ENCODE measurements at places on chromosomes 12 and 14. TPM values are rescaled to one million over a fixed set of nuclear protein-coding genes. Genes with fewer than 3 reads are reported as not detected.

Gene RERG
- 1.6 TPM for total RNA-seq

Gene FSCB
- not detected for total RNA-seq

Gene OR4E2
- not detected for total RNA-seq

Gene COX8C
- not detected for total RNA-seq

Gene IRAK3
- total RNA-seq, result 3.0 TPM

Gene GNB3
- total RNA-seq, result 0.38 TPM

Gene VPS29
- total RNA-seq, result 93.7 TPM

DNA sequence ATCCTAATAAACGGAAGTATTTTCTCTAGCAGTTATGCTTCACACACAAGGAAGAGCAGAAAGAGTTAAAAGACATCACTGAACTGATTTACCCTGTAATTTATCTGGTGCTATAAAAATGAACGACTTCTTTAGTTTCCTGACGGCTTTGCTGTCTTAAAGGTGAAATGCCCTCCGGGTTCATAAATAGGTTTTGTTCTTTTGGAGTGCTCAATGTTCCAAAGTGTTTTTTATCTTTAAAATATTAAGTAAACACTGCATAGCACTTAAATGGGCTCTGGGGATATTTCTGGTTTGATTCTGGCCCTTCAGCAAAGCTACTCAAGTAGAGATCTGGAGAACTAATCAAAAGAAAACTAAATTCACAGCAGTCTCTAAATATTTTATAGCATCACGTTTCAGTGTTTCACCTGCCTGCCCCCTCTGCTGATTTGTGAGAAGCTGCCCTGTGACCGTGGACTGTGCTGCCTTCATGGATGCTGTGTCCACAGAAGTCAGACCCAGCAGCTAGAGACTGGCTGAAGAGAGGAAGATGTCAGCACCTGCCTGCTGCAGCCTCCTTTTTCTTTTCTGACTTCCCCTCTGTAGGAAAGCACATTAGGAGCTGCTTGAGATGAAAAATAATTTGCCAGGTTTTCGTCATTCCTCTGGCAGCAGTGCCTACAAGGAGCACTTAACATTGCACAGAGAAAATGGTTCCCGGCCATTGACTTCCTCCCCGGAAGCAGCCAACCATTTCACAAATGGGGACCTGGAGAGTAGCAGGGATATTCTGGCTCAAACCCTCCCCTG lies 205.1 kb upstream of the FSCB start:
- DNase-seq, result no peak

DNA sequence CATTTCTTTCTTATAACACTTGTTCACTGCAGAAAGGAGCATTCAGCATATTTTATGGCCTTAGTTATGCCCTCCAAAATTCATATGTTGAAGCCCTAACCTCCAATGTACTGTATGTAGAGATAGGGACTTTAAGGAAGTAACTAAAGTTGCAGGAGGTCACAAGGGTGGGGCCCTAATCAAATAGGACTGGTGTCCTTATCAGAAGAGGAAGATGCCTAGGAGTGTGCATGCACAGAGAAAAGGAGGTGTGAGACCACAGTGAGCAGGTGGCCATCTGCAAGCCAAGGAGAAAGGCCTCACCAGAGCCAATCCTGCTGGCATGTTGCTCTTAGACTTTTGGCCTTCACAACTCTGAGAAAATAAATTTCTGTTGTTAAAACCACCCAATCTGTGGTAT lies 12.9 kb upstream of the E2F7 start:
- no peak for DNase-seq

- DNase-seq, result no peak
Observed at GRCh38 chr14:101501341-101501740, 60.0 kb upstream of the DIO3 start.

DNA sequence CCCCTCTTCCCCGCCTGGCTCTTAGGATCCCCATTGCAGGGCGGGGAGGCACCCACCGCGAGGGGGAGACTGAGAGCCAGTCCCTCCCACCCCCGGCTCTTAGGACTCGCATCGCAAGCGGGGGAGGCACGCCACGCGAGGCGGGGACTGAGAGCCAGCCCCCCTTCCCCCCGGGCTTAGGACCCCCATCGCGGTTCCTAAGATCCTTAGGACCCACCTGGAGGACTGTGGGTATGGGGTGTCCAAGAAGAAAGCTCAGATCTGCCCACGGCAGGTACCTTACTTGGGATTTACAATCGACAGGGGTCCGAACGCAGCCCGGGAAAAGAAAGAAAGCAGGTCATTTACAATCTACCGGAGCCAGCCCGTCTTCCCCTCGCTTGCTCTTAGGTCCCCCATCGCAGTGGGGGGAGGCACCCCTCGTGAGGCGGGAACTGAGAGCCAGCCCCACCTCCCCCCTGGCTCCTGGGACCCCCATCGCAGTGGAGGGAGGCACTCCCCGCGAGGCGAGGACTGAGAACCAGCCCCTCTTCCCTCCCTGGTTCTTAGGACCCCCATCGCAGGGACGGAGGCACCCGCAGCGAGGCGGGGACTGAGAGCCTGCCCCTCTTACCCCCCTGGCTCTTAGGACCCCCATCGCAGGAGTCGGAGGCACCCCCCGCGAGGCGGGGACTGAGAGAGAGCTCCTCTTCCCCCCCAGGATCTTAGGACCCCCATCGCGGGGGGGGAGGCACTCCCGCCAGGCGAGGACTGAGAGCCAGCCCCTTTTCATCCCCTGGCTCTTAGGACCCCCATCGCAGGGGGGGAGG lies 43.7 kb downstream of the DDX11 start:
- DNase-seq, result no peak

DNA sequence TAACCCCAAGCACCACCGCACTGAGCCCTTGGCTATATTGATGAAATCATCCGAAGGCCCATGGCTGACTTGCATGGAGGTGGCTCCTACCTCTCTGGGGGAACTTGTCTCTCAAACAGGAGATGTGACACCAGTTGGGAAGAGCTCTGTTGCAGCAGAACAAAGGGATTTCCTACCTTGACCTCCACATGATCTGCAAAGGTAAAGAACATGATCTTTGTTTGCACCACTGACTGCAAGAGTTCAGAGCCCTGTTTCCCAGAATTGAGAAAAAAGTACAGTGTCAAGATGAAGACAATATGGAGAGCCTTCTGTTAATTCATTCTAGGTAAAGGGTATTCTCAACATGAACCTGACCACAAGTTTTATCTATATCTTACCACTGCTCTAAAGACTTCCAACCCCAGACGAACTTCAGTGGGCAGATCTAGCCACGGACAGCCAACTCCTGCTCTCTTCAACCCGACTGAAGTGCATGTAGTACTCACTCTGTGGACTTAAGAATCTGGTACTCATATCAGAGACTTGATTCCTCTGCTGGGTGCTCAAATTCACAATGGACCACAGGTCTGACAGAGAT lies 32.1 kb downstream of the ZFYVE26 start:
- DNase-seq, result no peak

- no peak for DNase-seq
Observed at GRCh38 chr12:89700191-89700810, 8.3 kb downstream of the ATP2B1 start.

GRCh38 chr14:47207617-47208016 lies 467.8 kb downstream of the MDGA2 start:
- DNase-seq, result no peak

DNA sequence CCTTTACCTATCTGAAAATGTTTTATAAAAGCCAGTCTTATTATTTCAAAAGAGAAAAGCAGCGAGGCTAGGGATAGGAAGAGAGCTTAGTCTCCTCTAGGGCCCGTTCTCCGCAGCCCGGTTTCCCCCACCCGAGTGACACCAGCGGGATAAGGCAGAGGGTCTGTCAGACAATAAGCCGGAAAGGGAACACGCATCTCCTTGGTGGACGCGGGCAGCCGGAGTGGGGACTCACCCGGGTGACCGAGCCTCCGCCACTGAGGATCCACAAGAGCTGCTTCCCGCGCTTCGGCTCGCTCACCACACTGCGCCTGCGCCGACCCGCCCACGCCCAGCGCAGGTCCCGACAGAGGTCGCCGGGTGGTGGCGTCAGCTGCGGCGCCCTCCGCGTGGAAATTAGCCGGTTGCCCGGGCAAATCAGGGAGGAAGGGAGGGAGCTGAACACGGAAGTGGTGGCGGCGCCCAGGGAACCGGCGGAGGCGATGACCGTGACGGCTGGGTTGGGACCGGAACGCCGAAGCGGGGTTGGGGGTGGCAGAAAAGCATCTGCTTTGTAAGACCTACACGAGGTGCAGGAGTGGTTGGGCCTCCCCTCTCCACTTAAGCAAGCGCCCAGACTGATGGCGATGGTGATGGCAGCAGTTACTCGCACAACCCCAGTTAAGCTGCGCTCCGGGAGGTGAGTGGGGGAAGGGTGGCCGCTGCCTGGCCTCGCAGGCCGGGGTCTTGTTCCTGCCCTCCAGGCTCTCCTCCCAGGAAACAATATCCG lies at the start of the genes SOCS4 and WDHD1:
Gene SOCS4 (plus strand): TSS at position 444 of the 769 bp plus-strand sequence. CDS start 15,806 bp downstream, outside the sequence.
Gene WDHD1 (minus strand): TSS at position 307 of the 769 bp plus-strand sequence. CDS start 312 bp downstream, outside the sequence.
- DNase-seq, result peak; percentile 80

- DNase-seq, result no peak
Observed at GRCh38 chr12:92363295-92364146, 217.9 kb upstream of the BTG1 start.

- no peak for DNase-seq
Observed at GRCh38 chr12:70652451-70652850, 15.2 kb upstream of the PTPRB start.

DNA sequence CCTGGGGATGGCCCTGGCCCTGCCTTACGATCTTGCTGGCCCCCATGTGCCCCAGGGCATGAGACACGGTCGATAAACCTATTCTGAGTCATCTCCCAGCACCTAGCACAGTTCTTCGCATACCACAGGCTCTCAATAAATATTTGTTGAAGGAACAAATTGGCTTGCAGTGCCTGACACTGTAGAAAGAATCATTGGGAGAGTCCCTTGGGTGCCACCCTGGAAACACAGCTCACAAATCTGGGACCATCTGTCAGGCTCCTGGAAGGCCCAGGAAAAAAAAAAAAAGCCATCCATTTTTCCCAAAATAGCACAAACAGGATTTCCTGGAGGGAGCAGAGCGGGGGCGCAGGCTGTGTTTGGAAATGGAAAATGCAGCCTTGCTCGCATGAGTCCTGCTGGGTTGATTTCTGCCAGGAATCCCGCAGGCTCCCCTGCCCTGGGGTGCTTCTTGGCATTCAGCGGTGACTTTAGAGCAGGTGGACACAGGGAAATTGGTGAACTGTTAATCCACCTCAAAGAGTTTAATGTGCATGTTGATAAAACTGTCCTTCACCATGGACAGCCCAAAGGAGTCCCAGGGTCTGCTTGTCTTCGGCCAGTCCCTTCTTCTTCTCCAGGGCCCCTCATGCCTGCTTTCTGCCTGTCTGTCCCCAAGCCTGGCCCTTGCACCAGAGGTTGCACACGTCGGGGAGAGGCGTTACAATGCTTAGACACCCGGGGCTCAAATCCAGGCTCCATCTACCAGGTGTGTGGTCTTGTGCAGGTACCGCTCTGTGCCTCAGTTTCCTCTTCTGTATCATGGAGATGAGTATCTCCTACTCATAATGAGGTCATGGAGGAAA lies 106.1 kb upstream of the RFLNA start:
- DNase-seq, result peak; percentile 74

- DNase-seq, result no peak
Observed at GRCh38 chr12:131944601-131945251, 5.0 kb upstream of the EP400 start.

DNA sequence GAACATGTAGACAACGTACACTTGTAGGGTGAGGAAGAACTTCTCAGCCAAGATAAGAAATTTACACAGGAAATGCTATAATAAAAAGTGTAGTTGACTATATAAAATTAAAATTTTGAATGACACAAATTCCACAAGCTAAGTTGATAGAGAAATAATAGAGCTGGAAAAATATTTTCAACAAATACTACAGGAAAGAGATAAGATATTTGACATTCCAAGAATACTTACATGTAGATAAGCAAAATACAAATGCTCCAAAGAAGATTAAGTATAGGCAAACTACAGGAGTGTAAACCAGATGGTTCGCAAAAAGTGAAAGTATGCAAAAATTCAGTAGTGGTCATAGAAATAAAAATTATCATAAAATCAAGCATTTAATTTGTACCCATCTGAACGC lies 49.2 kb upstream of the ANP32D start:
- no peak for DNase-seq

GRCh38 chr12:25295361-25295760 lies 44.6 kb upstream of the KRAS start:
- DNase-seq, result no peak

GRCh38 chr12:44497044-44497443 lies 379.1 kb downstream of the NELL2 start:
- no peak for DNase-seq

DNA sequence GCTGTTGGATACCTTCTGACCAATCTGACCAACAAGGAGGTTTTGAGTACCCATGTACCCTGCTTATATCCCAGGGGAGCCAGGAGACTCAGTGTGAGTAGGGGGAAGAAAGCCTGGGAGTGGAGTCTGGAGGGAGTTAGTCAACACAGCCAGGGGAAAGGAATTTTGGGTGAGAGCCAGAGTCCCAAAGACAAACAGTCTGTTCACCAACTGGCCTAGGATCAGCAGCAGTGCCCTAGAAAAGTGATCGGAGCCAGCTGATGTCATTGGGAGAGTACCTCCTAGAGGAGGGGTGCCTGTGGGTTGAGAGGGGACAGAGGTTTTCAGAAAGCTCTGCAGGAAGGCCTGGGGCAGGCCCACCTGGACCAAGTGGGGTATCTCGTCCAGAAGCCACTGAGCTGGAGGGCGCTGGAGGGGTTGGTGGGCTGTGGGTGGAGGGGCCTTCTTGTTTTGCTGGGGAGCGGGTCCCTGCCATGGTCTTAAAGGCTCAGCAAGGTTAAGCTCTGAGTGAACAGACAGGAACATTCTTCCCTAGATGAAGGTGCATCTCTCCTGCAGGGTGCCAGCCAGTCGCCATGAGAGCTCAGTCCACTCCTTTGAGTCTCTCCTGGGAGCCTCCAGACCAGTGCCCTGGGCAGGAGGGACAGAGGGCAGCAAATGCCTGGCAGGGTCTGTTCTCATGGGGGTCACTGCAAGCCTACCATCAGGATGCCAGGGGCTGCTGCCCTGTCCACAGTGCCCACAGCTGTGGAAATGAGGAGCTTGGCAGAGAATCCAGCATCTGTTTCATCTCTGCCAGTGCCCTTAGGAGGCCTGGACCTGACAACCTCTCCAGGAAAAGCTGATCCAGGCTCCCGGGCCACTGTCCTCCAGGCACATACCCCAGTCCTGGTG lies 63.6 kb downstream of the CHGA start:
- no peak for DNase-seq

GRCh38 chr12:50745861-50746260 lies 18.0 kb upstream of the ATF1 start:
- no peak for DNase-seq

DNA sequence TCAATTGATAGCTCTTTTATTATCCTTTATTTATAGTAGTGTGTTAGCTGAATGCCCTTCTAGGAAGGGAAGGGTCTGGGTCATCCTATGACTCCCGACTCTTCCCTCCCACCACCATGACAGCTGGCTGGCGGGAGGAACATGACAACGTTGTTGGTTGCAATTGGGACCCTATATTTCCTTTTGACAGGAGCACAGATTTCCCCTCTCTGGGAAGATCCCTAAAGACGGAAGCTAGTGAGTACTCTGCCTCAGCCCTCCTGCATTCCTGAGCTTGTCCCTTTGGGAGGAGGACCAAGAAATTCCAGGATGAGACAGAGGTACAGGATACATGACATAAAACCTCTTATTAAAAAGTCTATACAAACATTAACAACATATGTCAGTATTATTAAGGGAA lies 485.4 kb downstream of the NAV3 start:
- no peak for DNase-seq

All from kidney epithelial cell (primary cell).